ENCODE measurements at places on chromosomes 2 and 18. TPM values are rescaled to one million over a fixed set of nuclear protein-coding genes. Genes with fewer than 3 reads are reported as not detected.

G6PC2 gene
- not detected for total RNA-seq

TUBA4A gene
- 7.7 TPM for total RNA-seq

ERBB4 gene
- 0.17 TPM for total RNA-seq

MOGAT1 gene
- total RNA-seq: not detected

RAB17 gene
- 0.26 TPM for total RNA-seq

COLEC12 gene
- total RNA-seq: 60.6 TPM

CXXC1 gene
- 33.6 TPM for total RNA-seq

Data from fibroblast of lung (primary cell).